Mammary epithelial cell (primary cell): ENCODE measurements at places on chromosomes 2 and 18. TPM values are rescaled to one million over a fixed set of nuclear protein-coding genes. Genes with fewer than 3 reads are reported as not detected.

UGT1A5 gene
- total RNA-seq: 1.3 TPM

DES gene
- 0.33 TPM for total RNA-seq

GLI2 gene
- total RNA-seq: not detected in 2 replicates

CHRNG gene
- not detected for total RNA-seq

LYPD6 gene
- total RNA-seq: 0.33 TPM
